ENCODE measurements at places on chromosomes 7 and 10.

GRCh38 chr10:18214691-18215563 is 74.7 kb downstream of the CACNB2 start:
- DNase-seq: peak; percentile 13

GRCh38 chr10:96840841-96841518 is 8.9 kb downstream of the LCOR start:
- DNase-seq: no peak

- DNase-seq: no peak
Measured at GRCh38 chr7:75955331-75955955, 39.0 kb downstream of the TMEM120A start.

DNA sequence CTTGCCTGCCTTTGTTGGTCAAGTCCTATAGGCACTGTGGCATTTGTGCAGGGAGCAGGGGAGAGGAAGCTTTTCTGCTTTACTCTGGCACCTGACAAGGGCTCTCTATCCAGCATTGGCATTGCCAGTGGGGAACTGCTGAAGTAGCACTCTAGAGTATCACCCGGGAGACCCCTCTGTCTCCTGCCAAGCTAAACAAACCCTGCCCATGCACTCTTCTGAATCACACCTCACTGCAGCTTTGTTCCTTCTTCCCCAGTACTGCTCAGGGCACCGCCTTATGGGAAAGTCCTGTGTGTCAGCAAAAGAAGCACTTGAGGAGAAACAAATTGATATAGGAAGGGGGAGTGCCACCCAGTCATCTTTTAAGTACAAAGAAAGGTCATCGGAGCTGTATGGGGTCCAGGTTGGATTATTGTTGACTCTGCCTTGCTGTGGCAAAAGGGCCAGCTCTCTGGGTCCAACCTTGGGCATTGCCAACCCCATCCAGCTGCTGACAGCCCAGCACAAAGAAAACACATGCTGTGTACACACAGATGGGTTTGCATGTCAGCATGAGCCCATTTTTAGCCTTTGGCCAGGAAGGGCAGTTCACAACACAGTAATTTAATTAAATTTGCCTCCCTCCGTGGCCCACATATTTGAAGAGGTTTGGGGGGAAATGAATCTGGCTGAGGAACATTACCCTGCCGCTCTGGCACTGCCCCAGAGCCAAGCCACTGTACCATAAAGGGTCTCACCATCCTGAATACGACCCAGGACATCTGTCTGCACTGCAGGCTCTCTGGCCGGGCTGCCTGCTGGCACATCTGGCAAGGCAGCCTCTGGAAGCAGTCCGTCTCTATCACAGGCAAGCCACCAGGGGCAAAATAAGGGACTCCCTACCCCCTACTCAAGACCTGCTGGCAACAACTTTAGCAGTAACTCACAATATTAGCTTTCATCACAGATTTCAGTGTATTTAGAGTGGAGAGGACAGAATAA is 13.1 kb downstream of the LRRC4 start:
- no peak for DNase-seq

- DNase-seq: no peak
Measured at GRCh38 chr10:44033008-44033407, 351.9 kb downstream of the CXCL12 start.

DNA sequence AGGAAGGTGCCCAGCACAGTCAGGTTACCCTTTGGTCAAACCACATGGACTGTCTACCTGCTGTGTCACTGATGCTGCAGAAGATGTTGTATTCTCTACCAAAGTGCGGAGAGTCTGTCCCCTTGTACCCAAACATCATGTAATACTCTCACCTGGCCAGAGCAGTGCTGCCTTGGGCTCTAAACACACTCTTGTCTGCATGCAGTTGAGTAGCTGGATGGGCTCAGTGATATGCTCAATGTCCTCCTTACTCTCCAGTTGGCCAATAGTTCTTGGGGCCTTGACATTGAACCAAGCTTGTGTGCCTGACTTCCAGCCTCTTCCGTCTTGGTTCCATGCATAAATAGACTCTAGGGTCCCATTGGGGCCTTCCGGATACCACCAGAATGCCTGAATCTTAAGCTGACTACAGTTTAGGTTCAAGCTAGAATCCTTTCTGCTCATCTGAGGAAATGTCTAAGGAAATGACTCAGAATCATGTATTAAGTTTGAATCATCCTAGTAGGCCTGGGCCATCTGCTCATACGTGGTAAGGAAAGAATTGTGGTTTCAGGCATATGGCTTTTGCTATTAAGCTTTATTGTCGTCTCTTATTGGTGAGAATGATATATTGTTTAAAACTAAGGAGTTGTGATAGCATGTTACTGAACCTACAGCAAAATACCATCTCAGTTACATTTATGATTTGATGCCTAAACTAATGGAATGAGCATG is 118.0 kb downstream of the OTUD1 start:
- no peak for DNase-seq

DNA sequence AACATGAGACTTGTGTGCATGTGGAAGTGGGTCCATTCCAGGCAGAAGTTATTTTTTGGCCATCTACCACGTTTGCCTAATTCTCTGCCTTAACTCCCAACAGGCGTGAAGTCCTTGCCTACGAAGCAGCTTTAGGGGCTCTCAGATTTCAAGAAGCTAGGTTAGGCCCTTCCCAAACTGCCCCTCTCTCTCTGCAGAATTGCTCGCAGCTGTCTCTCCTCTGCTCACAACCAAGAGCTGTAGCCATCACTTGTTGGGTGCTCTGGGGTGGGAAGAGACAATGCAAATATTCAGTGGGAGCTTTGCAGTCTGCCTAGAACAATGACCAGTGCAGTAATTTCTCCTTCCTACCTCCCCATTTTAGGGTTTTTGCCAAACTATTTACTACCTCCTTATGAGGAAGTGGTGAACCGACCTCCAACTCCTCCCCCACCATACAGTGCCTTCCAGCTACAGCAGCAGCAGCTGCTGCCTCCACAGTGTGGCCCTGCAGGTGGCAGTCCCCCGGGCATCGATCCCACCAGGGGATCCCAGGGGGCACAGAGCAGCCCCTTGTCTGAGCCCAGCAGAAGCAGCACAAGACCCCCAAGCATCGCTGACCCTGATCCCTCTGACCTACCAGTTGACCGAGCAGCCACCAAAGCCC is 24.9 kb downstream of the CYP17A1 start:
- DNase-seq: peak; percentile 9

DNA sequence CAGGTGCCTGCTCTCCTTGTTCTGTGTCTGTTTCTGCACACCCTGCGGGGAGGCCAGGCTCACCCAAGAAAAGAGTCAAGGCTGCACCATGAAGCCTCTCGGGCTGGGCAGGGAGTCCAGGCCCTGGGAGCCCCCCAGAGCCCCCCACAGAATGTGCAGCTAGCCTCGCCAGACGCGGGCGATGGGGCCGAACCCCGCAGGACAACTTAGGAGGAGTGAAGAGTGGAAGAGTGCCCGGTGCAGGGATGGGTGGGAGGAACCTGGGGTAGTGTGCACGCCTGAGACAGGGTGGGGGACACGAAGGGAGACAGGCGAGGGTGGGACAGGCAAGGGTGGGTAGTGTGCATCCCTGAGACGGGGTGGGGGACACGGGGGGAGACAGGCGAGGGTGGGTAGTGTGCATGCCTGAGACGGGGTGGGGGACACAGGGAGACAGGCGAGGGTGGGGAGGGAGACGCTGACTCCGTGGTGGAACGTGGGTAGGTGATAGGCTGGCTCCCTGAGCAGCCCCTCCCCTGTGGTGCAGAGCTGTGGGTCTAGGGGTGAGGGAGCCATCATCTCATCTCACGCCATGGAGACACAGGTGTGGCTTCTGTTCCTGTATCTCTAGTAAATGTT is 615.4 kb downstream of the DNAJB6 start:
- DNase-seq: no peak

DNA sequence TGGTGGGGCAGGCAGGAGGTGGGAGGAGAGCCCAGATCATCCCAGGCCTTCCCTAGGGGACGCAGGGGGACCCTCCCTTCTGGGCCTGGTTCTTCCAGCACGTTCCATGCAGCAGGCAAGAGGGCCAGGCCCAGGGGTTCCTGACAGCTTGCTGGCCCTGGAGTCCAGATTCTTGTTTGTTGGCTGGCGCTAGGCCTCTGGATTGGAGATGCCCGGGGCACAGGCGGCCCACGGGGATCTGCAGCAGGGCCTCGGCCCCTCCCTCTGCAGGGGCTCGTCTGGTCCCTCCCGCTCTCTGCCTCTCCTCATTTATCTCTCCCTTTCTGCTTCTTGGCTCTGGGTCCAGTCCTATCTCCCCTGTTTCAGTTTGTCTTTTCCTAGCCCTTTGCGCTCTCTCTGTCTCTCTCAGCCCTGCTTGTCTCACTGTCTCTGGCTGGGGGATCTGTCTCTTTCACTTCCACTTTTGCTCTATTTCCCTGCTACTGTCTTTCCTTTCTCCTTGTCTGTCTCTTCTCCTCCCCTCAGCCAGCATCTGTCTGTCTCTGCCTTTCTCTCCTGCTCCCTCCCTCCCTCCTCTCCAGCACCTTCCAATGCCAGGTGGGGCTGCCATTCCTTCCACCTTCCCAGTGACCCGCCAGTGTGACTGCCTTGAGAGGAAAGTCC is 1.1 kb upstream of the AQP1 start:
- no peak for DNase-seq

DNA sequence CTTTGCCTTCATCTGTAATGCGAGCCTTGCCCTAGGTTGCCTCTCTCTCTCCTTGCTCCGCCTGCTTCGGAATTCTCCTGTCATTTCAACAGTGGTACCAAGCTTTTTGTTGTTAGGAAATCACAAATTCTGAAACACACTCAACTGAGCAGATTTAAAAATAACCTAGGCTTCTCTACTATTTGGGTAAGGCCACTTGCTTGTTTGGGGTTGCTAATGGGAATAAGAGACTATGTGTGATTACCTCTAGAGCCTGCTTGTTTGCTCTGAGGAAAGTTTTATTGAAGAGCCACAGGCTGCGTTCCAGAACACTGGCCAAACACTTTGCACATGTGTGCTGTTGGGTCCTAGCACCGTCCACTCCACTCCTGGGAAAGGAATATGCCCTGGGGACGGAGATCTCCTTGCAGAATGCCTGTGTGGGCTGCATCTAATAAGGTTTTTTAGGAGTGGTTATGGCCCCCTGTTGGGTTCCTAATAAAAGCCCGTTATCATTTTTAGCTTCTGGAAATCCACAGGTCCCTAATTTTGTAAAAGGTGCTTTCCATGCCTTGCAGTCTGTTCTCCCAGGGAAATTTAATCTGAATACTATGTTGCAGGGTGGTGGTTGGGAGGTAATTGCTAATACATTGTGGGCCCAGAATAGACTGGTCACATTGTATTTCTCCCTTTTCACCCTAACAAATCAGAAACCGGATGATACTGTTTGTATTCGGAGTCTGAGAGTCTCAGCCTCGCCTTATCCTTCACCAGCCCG is 68.7 kb upstream of the KLF6 start:
- DNase-seq: no peak

Data from CD4-positive, alpha-beta T cell treated with Interferon alpha-2 for 1 hour (primary cell).